ENCODE measurements at places on chromosomes 5 and 9. TPM values are rescaled to one million over a fixed set of nuclear protein-coding genes. Genes with fewer than 3 reads are reported as not detected.

SERF1A gene
- 3.1 TPM for polyA plus RNA-seq

ACO1 gene
- 31.9 TPM for polyA plus RNA-seq

RABEPK gene
- 24.4 TPM for polyA plus RNA-seq

TAF11L10 gene
- not detected for polyA plus RNA-seq

GPR150 gene
- 0.73 TPM for polyA plus RNA-seq

FAT2 gene
- polyA plus RNA-seq, result 2.7 TPM
